NCI-H1436 treated with DMSO at 0.1 percent for 48 hours (cell line): ENCODE measurements at places on chromosomes 16 and 17.

DNA sequence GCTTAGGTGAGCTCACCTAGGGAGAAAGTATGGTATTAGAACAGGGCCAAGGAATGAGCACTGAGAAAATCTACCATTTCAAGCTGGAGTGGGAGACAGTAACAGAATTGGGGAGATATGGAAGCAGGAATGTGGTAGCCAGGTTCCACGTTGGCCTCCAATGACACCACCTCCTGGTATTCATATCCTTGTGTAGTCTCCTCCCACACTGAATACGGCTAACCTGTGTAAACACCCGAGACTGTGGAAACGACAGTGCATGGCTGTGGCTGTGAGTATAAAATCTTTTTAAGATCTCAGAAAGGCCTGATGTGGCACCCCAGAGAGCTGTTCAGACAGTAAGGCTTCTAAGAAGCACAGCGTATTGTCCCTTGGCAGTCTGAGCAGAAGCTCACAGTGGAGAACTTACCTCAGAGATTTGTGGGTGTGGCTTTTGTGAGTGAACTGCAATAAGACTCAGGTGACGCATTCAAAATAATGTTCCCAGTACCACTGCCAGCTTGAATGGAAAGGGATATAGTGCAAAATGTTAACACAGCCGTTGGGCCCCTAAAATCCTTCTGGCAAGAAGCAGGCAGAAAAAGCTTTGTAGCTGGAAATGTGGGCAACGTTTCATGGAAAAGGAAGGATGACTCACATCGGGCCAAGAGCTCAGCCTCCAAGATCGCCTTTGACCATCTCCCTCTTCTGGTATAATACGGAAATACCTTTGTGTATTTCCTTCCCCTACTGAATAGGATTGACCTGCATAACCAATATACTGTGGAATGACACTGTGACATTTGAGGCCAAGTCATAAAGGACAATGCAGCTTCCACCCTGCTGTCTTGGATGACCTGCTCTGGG lies 14.4 kb downstream of the SDR42E1 start:
- DNase-seq, result no peak

DNA sequence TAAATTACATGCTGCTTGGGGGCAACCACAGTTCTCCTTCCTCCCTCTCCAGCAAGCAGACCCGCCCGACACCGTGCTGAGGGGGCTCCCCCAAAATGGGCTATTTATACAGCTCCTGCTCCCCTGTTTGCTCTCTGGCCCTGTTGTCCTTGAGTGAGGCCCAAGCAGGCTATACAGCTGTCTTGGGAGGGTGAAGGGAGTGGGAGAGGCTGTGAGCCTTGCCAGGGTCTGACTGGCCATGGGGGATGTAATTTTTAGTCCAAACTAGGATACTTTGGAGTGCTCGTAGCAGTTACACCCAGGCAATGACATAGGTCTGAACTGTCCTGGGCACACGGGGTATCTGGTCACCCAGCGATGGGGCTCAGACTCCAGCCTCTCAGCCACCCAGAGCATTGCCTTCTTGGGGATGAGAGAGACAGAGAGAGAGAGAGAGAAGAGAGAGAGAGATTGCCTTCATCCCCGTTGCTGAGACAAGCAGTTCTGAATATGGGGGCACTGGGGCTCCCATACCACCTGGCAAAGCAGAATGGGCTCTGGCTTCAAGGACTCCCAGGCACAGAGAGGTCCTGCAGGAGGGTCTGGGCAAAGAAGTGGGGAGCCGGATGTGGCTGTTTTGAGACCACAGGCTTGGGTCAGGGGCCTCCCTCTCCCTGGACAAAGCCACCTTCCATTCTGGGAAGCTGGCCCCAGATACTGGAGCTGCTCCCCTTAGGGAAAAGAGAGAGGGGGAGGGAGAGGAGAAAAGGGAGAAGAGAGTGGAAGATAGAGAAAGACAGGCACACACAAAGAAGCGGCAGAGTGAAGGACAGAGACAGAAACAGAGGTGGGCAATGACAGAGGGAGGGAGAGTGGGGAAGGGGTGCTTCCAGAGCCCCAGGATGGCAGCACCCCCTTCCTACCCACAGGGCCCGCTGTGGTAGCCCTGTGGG lies 10.7 kb upstream of the TMEM92 start:
- no peak for DNase-seq

GRCh38 chr16:80041410-80041809 lies 440.9 kb upstream of the MAF start:
- no peak for DNase-seq

GRCh38 chr17:9470171-9470570 lies 105.4 kb downstream of the STX8 start:
- no peak for DNase-seq

GRCh38 chr16:12557786-12558185 lies 245.9 kb downstream of the CPPED1 start:
- DNase-seq, result no peak

GRCh38 chr17:65604070-65604469 lies 42.6 kb upstream of the AXIN2 start:
- DNase-seq, result no peak

DNA sequence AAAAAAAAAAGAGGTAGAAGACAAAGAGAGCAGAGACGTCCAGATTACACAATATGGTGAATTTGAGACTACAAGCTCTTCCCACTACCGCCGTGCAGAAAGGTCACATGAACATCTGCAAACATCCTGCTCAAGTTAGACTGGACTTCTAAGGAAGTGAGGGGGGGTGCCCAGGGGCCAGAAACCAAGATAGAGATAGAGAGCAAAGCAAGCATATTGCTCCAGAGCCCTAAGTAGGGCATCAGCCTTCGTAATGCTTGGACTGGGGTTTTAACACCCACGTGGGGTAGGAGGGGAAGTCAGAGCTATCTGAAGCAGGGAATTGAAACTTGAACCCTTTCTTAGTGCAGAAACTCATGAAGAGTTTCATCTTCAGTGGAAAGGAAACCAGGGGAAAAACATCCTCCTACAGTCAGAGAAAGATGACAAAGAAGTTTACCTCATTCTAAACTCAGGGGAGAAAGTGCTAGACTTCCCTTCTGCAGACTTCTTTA lies 8.7 kb downstream of the CLEC19A start:
- peak; percentile 1 for DNase-seq

DNA sequence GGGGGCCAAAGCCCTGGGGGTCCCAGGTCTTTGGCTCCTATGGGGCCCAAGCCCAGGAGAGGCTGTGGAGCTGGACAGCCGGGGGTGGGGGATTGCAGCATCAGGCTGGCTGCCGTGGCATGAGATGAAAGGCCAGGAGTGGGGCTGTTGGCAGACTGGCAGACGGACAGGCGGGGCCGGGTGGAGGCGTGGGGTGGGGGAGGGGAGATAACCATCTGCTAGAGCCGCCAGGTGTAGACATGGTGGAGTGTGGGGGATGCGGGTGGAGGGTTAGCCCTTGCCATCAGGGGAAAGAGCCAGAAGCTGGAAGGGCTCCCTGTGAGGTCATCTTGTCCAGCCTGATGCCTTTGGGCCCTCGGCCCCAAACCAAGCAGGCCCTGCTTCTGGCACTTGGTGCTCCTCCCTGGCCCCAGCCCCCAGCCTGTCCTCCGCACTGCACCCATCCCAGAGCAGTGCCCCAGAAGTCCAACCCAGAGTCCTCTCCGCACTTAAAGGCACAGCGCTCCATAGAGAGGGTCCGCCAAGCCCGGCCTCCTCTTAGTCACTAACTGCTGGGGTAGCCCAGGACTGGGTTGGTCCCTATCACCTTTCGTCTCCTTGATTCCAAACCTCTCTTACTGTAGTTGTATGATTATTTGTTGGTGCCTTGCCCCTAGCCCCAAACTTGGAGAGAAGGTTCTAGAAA lies 33.3 kb upstream of the DLX4 start:
- DNase-seq, result no peak

DNA sequence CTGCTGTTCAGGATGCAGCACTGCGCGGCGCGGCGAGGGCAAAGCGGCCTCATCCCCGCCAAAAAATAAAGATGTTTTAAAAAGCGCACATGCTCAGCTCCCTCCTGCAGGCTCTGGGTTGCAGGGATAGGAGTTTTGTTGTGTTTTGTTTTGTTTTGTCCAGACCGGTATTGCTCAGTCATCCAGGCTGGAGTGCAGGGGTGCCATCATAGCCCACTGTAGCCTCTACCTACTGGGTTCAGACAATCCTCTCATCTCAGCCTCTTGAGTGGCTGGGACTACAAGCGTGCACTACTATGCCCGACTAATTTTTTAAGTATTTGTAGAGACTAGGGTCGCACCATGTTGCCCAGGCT lies 636 bp downstream of the WWOX start:
- no peak for DNase-seq

GRCh38 chr17:69779378-69780214 lies 295.4 kb upstream of the KCNJ16 start:
- no peak for DNase-seq

GRCh38 chr16:24139282-24139681 lies 116.9 kb upstream of the CACNG3 start:
- DNase-seq, result no peak

GRCh38 chr17:33978889-33979288 lies 276.2 kb upstream of the CCL2 start:
- DNase-seq, result no peak

DNA sequence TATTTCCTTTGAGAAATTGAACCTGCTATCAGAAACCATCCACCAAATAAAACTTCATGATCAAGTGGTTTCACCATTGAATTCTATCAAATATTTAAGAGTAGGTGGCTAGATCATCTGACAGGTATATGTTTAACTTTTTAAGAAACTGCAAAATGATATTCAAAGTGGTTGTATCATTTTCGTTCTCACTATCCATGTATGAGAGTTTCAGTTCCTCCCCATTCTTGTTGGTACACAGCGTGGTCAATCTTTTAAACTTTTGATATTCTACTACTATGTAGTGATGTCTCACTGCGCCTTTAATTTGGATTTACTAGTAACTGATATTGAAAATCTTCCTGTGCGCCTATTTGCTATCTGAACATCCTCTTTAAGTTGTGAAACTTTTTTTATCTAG lies 163.7 kb downstream of the CYB561 start:
- no peak for DNase-seq

DNA sequence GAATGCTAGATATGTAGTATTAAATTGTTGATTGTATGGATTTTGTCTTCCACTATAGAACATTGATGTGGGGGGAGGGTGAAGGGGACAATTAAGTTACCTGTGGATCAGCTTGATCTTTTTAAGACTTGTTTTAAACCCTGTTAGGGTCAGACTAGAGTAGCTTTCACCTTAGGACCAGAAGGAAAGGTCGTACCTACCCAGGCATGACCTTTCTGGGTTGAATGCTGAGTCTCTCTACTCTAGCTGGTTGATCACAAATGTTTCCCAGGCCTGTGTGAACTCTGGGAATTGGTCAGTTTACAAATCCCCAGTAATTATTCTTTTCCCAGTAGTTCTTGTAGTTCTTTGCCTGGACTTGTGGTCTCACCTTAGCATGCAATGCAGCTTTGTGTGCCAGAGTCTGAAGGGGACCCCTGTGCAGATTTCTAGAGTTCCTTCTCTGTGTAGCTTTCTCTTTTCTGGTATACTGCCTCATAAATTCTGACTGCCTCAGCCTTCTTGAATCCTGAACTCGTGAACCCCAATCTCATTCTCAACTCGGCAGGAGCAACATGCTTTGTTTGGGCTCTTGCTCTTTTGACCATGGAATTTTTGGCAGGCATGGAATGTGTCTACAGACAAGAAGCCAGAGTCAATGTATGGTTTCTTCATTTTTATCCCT lies 54.1 kb downstream of the VMP1 start:
- DNase-seq, result no peak

DNA sequence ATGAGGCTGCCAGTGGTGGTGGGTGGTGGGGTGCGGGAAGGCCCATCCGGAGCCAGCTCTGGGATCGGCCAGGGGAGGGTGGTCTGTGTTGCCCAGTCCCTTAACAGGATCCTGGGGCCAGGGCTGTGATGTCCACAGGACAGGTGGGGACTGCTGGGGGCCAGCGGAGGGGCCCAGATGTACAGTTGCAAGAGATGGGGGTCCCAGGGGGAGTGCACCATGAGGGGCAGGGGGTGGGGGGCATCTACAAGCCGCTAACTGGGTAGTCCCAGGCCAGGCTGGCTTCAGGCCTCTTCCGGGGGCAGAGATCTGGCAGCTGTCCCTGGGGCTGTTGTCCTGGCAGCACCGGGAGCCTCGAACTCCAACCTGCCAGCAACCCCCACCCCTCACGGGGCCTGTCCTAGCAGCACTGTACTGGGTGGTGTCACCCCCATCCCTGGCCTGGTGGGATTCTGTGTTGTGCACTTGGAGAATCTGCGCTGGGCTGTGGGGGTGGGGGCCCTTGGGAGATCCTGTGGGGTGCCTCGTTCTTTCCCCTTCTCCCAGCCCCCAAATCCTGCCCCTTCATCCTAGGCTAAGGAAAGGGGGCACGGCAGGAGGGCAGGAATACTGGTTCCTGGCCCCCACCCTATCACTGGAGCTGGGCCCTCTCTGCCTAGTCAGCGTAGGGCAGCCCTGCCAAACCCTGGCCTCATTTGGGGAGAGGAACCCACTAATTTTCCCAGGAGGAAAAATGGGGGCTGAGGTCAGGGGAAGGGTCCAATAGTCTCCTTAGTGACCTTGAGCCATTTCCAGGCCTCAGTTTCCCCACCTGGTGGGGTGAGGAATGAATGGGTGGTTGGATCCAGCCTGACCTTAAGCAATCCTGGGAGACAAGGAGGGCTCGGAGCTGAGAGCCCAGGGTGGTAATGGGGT lies 1.4 kb downstream of the MTSS2 start:
- no peak for DNase-seq

DNA sequence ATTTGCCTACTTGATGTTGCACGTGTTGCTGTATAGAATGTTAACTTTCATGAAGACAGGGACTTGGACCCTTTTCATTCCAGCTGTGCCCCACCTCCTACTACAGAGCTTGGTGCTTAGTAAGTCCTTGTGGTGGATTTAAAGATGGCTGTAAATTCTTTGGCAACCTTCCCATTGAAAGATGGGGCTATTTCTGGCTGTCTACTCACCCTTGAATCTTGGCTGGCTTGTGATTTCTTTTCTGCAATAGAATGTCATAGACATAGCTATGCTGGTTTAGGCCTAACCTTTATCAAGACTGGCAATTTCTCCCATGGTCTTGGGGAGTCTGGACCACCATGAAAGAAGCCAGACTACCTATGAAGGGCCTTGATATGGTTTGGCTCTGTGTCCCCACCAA lies 59.0 kb downstream of the ACSM2A start:
- no peak for DNase-seq

DNA sequence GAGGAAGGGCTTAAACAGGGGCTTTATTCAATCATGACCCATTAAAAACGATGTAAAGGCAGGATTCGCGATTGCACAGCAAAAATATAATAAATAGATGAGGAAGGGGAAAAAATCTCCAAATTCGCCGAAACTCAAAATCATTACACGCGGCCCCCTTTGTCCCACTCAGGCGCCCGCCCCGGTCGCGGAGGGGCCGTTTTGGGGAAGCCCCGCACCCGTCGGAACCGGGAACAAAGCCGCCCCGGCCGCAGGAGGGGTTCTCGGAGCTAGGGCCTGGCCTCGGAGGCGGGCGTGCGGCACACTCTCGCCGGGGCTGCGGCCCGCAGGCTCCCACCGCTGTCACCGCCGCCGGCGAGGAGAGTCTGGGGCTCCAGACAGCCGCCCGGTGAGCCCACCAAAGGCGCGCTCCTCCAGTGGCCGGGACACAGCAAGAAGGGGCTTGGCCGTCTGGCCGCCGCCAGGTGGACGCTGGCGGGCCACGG lies 521 bp downstream of the C16orf87 start:
- no peak for DNase-seq

GRCh38 chr17:38746849-38747462 lies 1.2 kb downstream of the PCGF2 start:
- no peak for DNase-seq

GRCh38 chr17:75478508-75478907 lies 22.1 kb downstream of the TMEM94 start:
- DNase-seq, result no peak
